Stimulated activated CD8-positive, alpha-beta memory T cell treated with anti-CD3 and anti-CD28 coated beads, Interleukin-12 subunit alpha, Interleukin-12 subunit beta, amount 100 ng/mL, for 1 hour (primary cell): ENCODE measurements at places on chromosomes 5 and 9.

DNA sequence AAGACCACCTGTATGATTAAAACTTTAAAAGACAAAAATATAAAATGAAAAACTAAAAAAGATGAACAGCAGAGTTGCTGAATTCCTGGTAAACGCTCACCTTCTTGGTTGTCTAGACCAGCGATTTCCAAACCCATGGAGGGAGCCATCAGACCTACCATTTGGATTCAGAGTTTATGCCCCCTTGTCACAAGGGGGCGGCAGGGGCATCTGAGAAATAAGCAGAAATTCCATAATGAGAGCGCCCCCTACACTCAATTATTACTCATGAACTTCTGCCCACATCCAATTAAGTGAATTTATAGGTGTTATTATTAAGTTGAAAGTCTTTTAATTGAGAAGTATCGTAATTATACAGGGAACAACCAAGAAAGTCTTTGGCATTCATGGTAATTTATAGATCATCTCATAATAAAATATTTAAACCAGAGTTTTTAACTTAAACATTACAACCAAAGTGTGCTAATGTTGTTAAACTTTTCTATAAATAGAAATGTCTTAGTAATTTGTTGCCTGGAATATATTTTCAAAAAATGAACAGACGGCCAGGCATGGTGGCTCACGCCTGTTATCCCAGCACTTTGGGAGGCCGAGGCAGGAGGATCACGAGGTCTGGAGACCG, 35.2 kb upstream of the SPATA31C2 start:
- DNase-seq: peak; percentile 23

DNA sequence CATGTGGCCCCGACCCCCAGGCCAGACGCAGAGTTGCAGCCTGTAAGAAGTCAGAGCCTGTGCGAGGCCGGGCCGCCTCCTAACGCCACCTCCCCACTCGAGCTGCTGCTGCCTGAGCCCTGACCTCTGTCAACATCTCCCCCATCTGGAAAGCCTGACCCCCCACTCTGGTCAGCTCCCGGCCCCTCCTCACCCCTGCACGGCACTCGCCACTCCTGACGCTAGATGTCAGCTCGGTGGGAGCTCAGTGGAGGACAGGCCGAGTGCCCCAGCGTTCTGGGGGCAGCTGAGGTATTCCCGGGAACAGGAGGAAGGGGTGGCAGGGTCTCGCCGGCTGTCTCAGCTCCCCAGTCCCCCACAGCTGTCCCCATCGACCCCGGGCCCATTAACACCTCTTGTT, 19.9 kb downstream of the LHX3 start:
- DNase-seq: no peak

DNA sequence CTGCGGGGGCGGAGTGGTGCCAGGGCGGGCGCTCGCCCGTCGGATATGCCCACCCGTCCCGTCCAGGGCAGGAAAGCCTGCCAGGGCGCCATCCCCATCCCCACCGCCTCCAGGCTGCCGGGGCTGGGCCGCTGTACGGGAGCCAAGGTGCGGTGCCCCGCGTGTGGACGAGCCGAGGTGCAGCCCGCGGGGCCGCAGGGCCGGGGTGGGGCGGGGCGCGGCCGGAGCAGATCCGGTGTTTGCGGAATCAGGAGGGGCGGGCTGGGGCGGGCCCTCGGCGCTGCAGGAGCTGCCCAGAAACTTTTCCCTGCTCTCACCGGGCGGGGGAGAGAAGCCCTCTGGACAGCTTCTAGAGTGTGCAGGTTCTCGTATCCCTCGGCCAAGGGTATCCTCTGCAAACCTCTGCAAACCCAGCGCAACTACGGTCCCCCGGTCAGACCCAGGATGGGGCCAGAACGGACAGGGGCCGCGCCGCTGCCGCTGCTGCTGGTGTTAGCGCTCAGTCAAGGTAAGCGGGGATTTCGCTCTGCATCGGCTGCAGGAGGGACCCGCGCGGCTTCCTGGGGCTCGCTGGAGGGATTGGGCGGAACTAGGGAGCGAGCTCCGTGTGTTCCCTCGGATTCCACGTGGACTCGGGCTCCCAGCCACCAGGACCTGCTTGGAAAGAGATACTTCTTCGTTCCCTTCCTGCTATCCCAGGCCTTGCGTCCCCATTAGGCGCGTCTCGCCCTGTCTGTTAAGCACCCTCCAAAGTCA, at the start of gene ITGA2:
TSS of gene ITGA2 (plus strand) at position 328 of the 756 bp plus-strand sequence. CDS start at position 445, 117 bp downstream.
- DNase-seq: no peak

GRCh38 chr5:150608991-150609390, 31.5 kb upstream of the SYNPO start:
- no peak for DNase-seq

DNA sequence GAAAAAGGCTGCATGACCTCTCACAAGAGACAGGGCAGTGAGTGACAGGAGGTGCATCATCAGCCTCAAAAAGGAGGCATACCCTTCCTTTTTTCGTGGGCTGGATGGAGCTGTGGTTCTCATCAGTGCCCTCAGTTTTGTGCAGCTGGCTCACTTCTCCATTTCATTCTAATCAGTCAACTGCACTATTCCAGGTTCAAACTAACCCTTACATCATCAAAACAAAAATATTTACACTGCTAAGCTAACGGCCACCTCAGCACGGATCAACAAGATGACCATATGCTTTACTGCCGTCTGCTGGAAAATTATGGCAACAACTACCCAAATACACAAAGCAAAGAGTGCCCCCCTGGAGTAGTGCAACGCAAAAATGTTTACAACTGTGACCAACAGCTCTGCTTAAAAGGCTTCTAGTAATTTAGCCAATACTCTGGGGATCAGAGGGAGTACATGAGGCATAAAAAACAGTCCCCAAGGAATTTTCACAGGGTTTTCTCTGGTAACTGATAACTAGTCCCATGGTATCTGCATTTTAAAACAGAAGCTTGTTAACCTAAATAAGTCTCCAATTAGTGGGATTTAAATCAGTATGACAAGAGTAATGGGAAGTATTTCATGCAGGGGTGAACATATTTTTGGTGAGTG, 10.8 kb downstream of the KCNV2 start:
- DNase-seq: no peak

DNA sequence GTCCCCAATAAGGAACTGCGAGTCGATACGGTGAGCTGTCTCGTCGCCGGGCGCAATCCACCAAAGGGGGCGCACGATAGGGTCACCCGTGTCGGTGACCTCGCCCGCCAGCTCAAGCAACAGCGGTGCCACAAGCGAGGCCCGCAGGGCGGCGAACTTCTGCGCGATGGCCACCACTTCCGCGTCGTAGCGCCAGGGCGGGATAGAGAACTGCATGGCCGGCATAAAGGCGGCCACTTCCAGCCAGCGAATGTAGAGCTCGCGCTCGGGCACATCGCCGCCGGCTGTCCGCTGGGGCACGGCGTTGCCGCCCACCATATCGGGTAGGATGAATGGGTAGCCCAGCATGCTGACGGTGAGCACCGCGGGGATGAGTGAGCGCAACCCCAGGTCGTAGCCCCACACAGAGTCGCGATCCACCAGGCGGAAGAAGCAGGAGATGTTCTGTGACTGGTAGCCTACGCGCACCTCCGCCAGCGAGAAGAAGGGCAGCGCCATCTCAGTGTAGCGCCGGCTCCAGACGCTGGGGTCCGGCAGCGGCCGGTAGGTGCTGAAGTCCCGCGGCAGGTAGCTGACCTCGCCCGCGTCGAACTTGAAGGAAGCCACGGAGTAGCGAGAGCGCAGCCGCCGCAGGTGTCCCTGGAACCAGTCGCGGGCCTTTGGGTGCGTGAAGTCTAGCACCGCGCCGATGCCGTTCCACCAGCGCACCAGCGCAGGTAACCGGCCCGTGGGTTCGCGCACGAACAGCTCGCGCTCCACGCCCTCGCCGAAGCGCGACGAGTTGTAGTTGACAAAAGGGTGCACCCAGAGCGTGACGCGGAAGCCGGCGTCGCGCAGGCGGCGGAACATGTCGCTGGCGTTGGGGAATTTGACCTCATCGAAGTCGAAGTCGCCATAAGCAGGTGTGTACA, 5.5 kb downstream of the MYORG start:
- DNase-seq: no peak
